ENCODE measurements at places on chromosomes 3 and 15.

DNA sequence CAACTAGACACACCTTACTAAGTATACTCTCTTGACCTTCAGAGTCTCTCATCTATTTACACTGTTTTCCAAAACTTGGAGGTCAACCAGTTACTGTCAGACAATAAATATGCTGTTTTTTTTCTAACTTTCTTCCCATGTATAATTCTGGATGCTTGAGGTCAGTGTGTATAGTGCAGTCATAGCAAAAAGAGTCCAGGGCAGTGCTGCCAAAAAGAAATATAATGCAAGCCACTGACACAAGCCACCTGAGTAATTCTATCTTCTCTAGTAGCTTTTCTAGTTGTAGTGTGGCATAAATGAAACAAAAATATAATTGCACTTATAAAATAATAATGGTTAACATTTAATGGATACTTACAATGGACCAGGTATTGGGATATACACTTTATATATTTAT, 21.6 kb downstream of the GADL1 start:
- no peak for DNase-seq

DNA sequence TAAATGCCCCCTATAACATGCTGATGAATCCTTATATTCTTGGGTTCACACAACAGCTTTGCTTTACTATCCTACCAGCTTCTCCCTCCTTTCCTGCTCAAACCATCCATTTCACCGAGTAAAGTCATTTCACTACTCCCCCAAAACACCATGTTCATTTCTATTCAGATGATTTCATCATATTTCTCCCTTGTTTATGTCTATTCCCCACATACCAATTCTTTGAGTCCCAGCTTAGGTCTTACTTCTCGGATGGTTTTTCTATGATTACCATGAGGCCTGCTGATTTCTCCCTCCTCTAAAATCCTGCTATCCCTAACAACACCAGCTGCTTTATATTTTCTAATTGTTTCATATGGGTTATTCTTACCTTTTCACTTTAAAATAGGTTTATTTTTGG, 231.4 kb downstream of the TIGIT start:
- no peak for DNase-seq

DNA sequence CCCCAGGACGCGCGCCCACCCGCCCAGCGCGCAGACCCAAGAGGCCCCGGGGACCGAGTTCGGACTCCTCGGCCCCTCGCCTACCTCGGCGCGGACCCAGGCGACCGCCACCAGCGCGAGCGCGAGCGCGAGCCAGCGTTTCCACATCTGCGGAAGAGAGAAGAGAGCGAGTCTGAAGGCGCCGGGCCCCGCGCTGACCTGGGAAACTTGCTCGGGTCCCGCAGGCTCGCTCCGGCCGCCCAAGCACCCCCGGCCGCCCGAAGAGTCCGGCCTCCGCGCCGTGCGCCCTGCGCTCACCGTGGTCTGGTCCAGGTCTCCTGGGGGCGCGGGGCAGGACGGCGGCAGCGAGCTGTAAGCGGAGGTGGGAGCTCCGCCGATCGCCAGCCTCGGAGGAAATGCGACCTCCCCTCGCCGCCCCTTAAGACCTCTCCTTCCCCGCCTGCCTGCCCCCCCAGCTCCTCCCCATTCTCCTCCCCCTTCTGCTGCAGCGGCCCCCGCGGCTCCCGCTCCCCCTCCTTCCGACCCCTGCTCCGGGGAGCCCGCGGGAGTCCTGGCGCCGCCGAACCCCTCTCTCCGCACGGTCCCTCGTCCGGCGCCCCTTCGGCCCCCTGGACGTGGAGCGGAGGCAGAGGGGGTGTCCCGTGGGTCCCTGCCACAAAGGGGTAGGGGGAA, at the start of gene FSTL1:
TSS of gene FSTL1 (minus strand) at position 393 of the 672 bp plus-strand sequence. CDS start at position 147, 246 bp downstream.
- no peak for DNase-seq

DNA sequence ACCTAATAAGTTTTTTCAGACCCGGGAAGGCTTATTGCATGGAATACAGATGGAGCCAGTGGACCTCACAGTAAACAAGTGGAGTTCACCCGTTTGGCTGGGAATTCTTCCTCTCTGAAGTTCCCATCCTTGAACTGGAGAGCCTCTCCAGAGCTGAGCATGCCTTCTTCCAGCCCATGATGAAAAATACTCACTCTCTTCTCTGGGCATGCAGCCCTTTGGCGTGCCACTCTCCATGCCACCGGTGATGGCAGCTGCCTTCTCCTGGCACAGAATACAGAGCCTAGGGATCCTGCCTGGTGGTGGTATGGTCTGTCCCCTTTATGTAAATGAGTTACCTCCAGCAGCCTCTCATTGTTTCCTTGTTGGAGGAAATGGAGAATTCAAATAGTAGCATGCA, 150.8 kb downstream of the LEKR1 start:
- DNase-seq, result no peak

DNA sequence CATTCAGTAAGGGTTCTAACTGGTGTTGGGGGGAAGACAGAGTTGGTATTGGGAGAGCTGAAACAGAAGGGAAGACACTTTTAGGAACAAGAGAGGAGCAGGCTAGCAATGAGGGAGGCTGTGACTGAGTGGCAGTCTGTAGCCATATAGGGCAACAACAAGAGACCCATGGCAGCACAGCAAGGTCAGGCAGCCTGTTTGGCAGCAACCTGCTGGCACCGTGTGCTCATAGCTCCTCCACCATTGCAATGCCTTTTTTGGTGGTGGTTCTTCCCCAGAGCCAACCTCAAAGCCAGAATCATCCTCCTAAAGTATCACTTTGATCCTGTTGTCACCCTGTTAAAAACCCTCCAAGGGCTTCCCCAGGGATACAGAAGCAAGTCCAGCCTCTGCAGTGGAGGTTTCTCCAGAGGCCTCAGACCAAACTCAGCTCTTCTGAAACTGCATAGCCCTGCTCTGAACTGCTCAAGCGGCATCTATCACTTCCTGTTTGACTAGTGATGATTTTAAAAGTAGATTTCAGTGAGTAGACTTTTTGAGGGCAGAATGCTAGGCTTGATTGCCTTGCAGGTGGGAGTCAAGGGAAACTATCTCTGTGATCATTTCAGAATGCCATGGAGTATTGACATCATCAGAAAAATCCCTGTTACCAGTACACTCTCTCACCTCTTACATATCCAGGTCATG, 176.9 kb downstream of the STAC start:
- DNase-seq, result no peak

- DNase-seq, result no peak
Observed at GRCh38 chr3:194201953-194202666, 66.2 kb downstream of the HES1 start.

- DNase-seq, result no peak
Observed at GRCh38 chr3:175940881-175941280, 1081.7 kb downstream of the NAALADL2 start.

GRCh38 chr15:59966262-59966661, 37.8 kb upstream of the FOXB1 start:
- DNase-seq, result no peak

- no peak for DNase-seq
Observed at GRCh38 chr3:58000306-58001085, 7.7 kb upstream of the FLNB start.

- no peak for DNase-seq
Observed at GRCh38 chr3:113769551-113769950, 22.7 kb downstream of the ATP6V1A start.

- no peak for DNase-seq
Observed at GRCh38 chr3:45227071-45227820, 1.2 kb upstream of the TMEM158 start.

- no peak for DNase-seq
Observed at GRCh38 chr3:37377670-37378069, 203.3 kb upstream of the LRRFIP2 start.

GRCh38 chr3:157532529-157533297, 29.5 kb upstream of the VEPH1 start:
- peak; percentile 30 for DNase-seq

DNA sequence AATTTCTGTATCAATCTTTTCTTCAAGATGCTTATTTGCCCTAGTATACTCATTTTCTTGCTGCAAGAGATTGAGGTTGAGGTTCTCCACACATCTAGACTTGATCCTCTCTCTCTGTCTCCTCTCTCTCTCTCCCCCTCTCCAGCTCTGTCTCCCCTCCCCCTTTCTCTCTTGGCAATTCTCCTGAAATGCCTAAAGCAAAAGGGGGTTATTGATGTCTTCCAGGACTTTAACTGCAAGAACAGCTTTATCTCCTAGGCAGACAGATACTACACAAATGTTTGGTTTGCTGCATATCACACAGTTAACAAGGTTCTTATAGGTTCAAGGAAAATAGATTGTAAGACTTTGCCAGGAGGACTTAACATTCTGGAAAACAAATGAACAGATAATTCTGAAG, 52.1 kb downstream of the TMEM212 start:
- no peak for DNase-seq

GRCh38 chr15:59492389-59493377, 54.7 kb downstream of the FAM81A start:
- peak; percentile 67 for DNase-seq

DNA sequence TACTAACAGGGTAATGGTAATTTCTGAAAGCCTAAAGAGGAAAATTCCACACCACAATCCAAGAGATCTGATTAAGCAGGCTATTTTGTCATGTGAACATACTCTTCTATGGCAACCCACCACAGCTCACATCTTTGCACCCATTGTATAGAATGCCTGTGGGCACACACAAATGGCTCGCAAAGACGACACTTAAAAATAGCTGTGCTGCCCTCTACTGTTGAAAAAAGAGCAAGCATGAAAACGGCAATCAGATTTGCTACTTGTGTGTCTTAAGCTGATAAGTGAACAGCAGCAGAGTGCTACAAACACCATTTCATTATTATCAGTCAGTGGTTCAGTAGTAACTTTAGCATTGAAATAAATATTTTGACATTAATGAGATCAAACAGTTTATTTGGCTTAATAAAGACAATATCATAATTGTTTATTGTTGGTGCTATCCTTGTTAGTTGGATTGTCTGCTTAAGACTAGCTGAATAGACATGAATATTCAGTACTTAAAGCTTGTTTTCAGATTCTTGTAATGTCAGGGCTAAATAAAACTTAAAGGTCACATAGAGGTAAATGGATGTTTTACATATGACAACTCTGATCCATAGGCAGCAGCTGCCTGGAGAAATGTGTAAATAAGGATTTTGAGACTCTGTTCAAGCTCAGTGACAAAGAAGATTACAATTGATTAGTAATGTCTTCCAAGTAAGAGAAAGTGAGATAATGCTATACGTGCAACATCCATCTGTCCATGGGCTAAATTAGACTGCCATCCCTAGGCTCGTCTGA, 199.1 kb downstream of the LRRN1 start:
- peak; percentile 36 for DNase-seq

DNA sequence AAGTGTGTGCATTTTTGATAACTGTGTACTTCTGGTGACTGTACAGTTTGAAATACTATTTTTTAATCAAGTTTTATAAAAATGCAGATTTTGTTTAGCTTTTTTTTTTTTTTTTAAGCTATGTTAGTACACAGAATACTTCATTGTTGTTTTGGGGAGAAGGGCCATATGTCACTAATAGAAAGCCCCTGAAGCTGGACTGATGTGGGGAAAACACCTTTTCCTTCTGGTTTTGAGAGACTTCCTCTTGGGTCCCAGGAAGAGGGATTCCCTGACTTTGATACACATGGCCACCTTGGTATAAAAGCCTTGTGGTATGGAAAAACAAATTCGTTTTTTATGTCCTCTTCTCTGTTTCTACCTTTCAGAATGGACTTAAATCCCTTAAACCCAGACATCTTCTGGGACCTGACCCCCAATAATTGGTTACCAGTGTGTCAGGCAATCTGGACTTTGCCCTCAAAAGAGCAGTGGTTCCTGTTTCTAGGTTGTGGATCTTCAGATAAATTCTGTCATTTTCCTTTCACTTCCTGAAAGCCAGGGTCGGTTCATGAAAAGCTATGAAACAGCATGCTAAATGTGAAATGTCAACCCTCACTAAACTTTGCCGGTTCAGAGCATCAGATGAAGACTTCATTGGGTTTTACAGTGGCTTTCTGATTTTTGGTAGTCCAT, 31.1 kb upstream of the BLOC1S6 start:
- no peak for DNase-seq

- DNase-seq, result no peak
Observed at GRCh38 chr3:3433711-3434110, 254.2 kb upstream of the CRBN start.

- no peak for DNase-seq
Observed at GRCh38 chr3:29731050-29731449, 450.2 kb downstream of the RBMS3 start.

GRCh38 chr15:92819278-92820235, 80.6 kb upstream of the CHD2 start:
- no peak for DNase-seq

DNA sequence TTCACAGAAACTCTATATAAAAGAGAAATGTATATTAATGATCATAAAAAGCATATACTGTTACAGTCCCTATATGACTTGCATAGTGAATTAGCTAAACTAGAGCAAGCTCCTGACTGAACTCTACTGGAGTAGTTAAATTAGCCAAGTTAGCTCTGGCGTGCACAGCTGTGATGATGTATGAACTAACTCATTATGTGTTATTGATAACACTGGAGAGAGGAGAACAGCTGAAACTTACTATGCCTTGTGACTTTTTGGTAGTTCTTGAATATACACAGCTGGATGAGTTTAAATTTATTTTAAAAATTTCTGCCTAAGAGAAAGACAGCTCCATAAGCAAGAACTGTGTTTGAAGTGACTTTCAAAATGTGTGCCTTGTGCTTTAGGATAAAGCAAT, 8.1 kb downstream of the TIPARP start:
- no peak for DNase-seq

DNA sequence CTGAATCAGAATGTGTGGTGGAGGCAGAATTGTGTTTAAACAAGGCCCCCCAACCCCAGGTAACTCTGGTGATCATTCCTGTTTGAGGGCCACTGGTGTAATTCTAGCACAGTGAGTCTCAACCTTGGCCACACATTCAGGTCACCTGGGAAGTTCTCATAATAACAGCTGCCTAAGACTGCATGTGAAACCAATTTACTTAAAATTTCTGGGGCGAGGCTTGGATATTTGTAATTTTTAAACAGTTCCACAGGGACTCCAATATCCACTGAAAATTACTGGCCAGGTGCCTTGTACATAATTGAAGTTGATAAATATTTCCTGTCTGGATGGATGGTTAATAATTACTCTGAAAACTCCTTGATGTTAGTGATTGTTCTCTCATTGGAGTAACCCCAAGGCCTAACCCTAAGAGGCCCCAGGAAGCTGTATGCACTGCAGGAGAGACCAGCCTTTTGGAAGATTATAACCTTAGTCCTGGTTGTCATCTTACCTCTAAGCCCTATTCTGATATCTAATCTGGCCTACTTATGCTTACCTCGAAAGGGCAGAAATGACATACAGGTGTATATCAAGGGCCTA, 25.7 kb upstream of the EPHB1 start:
- no peak for DNase-seq

GRCh38 chr15:37077623-37078351, 22.6 kb downstream of the MEIS2 start:
- no peak for DNase-seq

- no peak for DNase-seq
Observed at GRCh38 chr3:1191026-1191425, 98.2 kb downstream of the CNTN6 start.

- DNase-seq, result no peak
Observed at GRCh38 chr15:25732191-25732590, 130.9 kb downstream of the ATP10A start.

DNA sequence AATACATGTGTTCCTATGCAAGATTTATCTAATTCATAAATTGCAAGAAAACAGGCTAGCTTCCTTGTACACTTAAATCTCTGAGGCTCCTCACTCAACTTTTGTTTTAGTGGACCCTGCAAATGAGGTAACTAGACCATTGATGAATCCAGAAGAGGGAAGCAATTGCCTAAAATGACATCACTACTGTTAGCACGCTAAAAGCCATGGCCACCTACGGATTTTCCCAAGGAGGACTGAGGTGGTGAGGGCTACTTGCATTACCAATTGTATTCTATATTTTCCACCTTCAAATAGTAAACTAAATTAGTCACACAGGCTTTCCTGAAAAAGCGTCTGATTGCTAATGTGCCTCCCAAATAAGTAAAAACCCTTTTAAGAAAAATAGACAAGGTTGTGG, 140.7 kb downstream of the GADL1 start:
- DNase-seq, result no peak

Data from CD4-positive, alpha-beta T cell treated with Interferon alpha-2 for 1 hour (primary cell).